ENCODE measurements at places on chromosomes 6 and 20. TPM values are rescaled to one million over a fixed set of nuclear protein-coding genes. Genes with fewer than 3 reads are reported as not detected.

DNA sequence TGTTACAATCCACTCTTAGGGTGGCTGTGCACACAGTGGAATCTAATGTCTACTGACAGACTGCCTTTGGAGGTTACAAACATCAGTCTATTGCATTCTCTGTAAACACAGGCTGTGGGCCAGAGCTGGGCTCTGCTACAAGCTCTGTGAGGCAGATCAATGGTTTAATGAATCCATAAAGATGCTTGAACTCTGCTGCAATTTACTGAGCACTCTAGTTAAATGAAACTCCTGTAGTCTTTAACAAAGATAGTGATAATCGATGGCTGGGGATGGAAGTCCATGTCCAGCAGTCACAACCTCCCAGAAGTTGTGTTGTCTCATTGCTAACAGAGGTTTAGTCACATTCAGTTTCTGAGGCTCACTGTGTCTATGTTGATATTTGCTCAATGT is 50.5 kb downstream of the SOBP start:
- no peak for DNase-seq

DNA sequence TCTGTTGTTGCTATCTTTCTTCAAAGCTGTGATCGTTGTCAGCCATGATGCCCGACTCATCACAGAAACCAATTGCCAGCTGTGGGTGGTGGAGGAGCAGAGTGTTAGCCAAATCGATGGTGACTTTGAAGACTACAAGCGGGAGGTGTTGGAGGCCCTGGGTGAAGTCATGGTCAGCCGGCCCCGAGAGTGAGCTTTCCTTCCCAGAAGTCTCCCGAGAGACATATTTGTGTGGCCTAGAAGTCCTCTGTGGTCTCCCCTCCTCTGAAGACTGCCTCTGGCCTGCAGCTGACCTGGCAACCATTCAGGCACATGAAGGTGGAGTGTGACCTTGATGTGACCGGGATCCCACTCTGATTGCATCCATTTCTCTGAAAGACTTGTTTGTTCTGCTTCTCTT is 19.3 kb downstream of the ABCF1 start:
- no peak for DNase-seq

GRCh38 chr20:41697861-41698559 is 79.8 kb upstream of the CHD6 start:
- peak; percentile 55 for DNase-seq

- DNase-seq: no peak
Measured at GRCh38 chr6:84651583-84651982, 112.8 kb downstream of the TBX18 start.

DNA sequence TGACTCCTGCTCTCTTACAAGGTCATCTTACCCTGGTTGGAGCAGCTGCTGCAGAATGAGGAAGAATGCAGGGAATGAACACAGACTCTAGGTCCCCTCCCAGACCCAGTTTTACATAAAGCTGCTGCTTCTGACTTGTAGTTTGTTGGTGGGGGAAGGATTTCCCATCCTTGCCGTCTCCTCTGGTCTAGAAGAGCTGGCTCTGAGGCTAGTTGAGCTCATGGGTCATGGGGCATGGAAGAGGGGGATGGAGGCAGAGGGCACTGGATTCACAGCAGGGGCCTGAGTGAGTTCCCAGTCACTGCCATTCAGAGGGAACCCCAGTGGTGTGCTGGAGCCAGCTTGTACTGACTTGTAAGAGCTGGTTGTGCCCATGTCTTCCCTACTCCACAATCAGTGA is 9.2 kb upstream of the GUCA1A start:
- no peak for DNase-seq

LY86 gene
- total RNA-seq: not detected

Measured in osteoblast (primary cell).